ENCODE measurements at places on chromosomes 13 and 19.

GRCh38 chr19:49441210-49441959 is at the start of gene SLC17A7:
Gene SLC17A7, minus strand, starts transcription at chr19:49441527. Its CDS starts 148 bp downstream, at chr19:49441379.
- no peak for DNase-seq

DNA sequence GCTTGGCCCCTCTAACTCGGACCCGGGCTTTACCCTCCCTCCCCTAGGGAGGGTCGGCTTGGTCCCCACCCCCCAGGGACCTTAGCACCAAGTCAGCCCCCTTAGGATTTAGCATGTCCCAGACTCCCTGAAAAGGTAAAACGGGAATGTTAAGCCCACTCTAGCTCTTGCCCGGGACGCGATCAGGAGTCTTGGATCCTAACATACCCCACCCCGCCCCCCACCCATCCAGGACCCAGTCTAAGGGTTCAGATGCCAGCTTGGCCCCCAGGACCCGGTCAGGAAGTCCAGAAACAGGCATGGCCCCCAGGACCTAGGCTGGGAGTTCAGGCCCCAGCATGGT is 437 bp downstream of the EPOR start:
- DNase-seq, result no peak

- DNase-seq, result no peak
Measured at GRCh38 chr19:18385675-18386542, at the start of gene GDF15. Gene GDF15, plus strand, starts transcription at chr19:18386158. Its CDS starts 32 bp downstream, at chr19:18386190.

DNA sequence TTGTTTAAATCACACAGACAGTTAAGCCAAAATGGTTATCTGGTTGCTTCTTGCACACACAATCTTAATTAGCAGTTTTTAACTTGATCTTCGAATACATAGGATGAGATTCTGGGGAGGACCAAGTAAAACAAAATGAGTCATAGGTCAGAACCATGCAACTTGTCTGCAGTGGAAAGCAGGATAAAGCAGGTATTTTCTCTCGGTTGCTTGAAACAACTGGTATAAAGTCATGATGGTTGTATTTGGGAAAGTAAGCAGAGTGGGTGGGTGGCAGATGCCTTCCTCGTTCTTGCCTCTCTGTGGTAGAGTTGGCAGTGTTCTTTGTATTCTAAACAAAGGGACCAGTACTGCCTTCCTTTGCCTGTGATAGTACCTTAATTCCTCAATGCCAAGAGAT is 167.0 kb downstream of the COG6 start:
- DNase-seq, result no peak

DNA sequence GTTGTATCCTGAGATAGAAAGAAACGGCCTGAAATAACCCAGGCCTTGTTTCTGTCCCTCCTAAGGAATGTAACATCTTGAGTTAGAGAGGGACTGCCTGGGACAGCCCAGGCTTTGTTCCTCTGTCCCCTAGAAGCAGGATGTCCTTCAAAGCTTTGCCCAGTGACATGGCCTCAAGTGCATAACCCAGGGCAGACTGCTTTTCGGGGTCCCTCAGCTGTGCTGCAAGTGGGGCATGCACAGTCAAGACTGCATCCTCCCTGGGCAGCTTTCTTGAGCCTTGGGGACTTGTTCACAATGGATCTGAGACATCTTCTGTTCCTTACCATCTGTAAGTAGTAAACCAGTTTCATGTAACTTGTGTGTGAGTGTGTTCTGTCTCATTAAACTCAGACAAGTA is 7.5 kb upstream of the EPSTI1 start:
- no peak for DNase-seq

GRCh38 chr19:39160889-39161672 is 35.5 kb downstream of the PAK4 start:
- no peak for DNase-seq

GRCh38 chr19:37942516-37942902 is 35.5 kb downstream of the SIPA1L3 start:
- DNase-seq, result no peak

DNA sequence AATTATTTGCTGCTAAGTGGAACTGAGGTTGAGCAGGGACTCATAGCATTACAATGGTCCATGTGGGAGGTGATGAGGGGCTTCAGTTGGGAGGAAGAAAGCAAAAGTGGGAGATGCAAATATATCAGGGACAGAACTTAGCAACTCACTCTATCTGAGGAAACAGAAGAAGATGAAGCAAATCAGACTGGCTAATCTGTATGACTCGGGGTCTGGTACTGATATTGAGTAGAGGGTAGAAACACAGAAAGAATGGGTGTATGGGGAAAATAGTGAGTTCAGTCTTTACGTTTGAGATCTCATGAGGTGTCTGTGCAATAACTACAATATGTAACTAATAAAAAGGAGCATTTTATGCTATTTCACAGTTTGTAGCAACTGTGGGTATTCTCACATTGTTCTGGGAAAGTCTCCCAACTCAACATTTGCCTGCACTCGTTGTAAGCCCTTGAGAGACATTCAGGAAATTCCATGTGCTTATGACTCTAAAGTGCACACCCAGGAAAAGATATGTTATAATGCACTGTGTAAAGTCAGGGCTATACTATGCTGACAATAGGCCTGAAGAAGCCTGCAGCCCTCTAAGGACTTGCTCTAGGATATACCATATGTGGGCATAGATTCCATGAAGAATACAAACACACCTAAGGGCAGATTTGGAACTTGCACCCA is 183.5 kb downstream of the SPRY2 start:
- no peak for DNase-seq

DNA sequence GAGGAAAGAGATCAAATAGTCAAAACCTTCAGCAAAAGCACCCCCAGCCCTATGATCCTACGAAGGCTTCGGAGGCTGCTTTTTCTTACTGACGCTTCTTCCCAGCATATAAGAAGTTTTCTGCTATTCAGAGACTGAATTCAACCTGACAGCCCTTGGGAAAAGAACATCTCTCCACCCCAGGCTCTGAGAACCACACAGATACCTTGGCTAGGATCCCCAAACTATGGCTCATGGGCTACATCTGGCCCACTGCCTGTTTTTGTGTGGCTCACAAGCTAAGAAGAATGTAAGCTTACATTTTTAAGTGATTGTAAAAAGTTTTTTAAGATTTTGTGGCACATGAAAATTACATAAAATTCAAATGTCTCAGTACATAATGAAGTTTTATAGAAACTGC is 3.0 kb downstream of the SLC15A1 start:
- no peak for DNase-seq

DNA sequence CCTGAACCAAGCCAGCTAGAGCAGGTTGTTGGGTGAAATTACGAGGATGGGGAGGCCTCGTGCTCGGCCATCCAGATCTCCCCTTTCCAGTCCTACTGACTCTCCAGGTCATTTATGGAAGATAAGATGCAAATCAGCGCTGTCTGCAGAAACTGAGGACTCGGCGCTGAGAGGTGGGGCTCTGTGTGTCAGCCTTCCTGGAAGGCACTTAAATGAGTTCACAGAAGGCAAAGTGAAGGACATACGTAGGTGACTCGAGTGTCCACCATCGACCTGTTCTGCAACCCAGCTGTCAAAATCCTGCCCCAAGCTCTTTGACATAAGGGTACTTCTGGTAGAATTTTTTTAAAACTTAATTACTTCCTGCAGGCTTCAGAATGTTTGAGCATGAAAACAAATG is 86.4 kb downstream of the RAB20 start:
- DNase-seq, result no peak

- DNase-seq, result no peak
Measured at GRCh38 chr19:39139971-39140453, 14.4 kb downstream of the PAK4 start.

- DNase-seq, result no peak
Measured at GRCh38 chr19:30535011-30535410, 162.8 kb downstream of the ZNF536 start.

GRCh38 chr13:51925865-51926527 is 64.2 kb downstream of the CCDC70 start:
- DNase-seq, result no peak

DNA sequence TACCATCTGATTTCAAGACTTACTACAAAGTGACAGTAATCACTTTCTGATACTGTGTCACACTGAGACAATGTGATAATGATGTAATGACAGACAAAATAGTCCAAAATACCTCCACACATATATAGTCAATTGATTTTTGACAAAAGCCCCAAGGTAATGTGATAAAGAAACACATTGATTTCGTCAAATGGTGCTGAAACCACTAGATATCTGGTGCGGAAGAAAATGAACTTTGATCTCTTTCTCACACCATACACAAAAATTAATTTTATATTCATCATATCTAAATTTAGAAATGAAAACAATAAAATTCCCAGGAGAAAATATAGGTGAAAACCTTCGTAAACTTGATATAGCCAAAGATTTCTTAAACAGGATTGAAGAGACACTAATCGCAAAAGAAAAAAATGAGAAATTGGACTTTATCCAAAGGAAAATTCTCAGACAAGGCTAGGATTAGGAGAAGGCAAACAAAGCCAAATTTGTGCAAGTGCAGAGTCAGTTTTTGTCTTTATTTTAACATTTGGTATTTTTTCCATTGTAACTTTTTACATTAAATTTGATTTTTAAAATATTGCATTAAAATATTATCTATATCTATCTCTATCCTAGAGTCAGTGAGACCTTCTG is 739.9 kb downstream of the DIAPH3 start:
- DNase-seq, result no peak

- no peak for DNase-seq
Measured at GRCh38 chr13:25608181-25608580, 236.4 kb downstream of the ATP8A2 start.

GRCh38 chr19:41018736-41019290 is 27.7 kb downstream of the CYP2B6 start:
- DNase-seq, result no peak

DNA sequence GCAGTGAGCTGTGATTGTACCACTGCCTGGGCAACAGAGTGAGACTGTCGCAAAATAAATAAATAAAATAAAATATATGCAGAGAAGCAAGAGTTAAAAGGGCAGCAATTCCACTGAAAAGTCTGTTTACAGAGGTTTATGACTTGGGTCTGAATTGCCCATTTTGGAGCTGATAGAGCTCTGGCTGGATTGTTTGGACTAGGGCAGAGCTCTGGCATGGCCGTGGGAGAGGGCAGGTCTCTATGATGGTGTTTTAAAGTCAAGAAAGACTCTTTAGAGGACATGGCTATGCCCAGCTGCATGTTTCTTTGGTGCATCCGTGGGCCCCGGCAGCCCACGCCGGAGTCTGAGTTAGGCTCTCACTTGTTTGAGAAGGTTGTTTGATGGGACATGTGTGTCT is 64.6 kb upstream of the C1QTNF9 start:
- no peak for DNase-seq

- DNase-seq, result no peak
Measured at GRCh38 chr19:46670813-46671212, 9.8 kb upstream of the DACT3 start.

GRCh38 chr19:51018745-51019543 is 565 bp downstream of the KLK10 start:
- DNase-seq, result no peak

DNA sequence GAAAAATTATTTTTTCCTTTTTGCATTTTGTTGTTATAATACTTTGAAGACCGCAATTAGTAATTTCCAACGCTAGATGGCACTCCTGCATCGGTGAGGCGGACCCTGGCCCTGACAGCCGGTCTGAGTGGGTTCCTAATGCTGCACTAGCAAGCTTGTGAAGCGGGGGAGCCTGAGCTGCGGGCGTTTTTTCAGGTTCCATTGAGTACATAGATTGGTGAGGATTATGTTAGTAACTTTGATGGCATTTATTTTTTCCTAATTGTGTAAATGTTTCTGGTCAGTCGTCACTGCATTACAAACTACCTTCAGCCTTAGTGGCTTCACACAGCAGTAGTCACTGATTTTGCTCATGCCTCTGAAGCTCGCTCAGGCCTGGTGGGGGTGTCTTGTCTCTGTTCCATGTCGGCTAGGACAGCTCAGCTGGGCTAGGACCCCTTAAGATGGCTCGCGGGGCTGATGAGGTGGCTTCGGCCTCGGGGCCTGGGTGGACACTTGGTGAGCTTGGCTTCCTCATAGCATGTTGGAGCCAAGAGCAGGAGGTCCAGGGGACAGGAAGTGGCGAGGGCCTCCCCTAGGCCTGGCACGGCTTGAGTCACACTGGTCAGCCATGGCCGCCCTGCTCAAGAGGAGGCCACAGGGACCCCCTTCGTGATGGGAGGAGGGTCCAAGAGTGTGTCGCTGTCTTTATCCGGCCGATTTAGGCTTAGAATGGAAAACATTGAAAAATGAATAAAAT is 25.0 kb downstream of the ERCC5 start:
- peak; percentile 30 for DNase-seq

DNA sequence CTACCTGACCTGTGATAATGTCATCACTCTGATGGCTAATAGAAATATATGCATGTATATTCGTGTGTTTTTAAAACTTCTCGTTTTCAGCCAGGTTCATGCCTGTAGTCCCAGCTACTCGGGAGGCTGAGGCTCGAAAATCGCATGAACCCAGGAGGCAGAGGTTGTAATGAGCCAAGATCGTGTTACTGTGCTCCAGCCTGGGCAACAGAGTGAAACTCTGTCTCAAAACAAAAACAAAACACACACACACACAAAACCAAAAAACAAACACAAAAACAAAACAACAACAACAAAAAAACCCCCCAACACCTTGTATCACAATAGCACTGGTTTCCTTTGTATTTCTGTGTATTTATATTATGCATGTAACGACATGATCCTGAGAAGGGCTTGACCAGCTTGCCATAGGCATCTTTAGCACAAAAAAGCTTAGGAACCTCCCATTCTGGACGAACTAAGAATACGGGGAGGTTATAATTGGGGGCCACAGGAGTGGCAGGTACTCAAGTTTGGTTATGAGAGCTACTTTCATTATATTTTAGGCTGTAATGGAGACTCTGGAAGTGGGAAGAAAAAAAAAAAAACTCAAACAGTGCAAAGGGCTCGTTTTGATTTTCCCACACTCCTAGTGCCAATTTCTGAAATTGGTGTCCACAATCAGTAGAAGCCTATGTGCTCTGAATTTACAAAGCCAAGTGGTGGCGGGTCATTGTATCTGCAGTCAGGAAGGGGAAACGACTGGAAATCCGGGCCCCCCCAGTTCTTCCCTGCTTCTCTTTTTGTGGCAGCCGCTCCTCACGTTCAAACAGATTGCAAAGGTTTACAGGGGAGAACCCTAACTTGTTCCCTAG is 1.2 kb upstream of the ACP7 start:
- DNase-seq, result no peak

All from NCI-H1048 (cell line).